ENCODE measurements at places on chromosomes 5 and 9.

- no peak for DNase-seq
Measured at GRCh38 chr9:69175486-69175885, 1.4 kb downstream of the TJP2 start.

GRCh38 chr5:37615184-37615583, 224.7 kb downstream of the GDNF start:
- no peak for DNase-seq

DNA sequence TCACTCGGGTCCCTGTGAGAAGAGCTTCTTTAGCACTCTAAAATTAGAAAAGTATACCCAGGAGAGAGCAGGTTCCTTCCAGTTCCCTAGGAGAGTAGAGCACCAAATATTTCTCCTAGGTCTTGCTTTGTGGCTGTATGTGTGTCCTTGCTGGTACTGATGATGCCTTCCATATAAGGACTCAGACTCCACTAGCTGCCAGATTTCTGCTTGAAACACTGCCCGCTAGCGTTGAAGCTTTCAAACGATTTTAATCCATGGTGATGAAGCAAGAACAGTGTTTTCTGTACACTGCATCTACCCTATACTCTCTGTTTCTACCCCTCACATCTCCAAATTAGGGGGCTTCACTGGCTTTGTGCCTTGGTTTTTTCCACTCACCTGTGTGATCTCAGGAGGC, 2.4 kb upstream of the SMC2 start:
- no peak for DNase-seq

- DNase-seq, result no peak
Measured at GRCh38 chr9:79583952-79584654, 12.3 kb downstream of the TLE4 start.

DNA sequence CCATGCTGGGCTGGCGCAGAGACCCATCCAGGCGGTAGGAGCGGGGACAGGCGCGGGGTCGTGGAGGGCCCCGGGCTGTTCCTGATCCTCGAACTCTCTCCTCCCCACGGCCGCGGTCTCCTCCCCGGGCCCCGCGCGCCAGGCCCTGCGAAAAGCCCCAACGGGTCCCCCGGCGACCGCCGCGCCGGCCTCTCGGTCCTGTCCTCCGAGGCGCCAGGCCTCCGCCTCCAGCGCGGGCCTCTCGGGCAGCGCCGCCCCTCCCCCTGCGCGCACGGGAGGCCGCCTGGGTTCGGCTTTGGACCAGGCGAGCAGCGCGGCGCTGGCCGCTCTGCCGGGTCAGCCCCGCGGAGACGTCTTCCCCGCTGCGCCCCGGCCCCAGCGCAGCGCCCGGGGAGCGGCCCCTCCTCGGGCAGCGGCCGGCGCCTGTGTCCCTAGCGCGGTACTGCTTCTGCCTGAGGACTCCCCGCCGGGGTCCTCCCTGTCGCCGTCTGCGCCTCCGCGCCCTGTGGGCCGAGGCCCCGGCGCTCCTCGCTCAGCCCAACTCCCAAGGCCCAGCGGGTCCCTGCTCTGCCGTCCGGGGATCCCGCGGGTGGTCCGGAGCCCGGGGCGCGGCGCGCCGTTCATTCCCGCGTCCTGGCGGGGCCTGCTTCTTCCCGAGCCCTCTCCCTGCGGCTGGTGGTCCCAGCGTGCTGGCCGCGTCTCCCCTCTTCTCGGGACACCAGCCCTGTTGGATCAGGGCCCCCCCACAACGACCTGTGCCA, 13.4 kb downstream of the COL23A1 start:
- no peak for DNase-seq

GRCh38 chr5:65646938-65647337, 22.1 kb downstream of the SHLD3 start:
- DNase-seq, result no peak

- DNase-seq, result no peak
Measured at GRCh38 chr9:131734165-131734610, 5.7 kb downstream of the RAPGEF1 start.

DNA sequence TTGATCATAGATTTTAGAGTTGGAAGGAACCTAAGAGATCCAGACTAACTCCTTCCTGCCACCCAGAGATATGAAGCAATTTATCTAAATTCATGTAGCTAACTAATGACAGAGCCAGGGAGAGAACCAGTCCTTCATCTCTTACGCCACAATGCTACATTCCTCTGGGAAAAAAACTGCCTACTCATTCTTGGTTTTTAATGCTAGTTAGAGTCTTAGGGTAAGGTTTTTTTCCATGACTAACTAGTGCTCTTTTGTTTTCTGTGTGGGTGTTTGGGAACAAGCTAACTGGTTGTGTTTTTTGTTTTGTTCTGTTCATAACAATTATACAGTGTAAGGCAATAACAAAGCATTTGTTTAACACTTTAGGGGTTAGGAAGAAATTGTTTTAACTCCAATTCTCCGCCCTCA, 52.4 kb downstream of the SLC44A1 start:
- DNase-seq, result no peak

DNA sequence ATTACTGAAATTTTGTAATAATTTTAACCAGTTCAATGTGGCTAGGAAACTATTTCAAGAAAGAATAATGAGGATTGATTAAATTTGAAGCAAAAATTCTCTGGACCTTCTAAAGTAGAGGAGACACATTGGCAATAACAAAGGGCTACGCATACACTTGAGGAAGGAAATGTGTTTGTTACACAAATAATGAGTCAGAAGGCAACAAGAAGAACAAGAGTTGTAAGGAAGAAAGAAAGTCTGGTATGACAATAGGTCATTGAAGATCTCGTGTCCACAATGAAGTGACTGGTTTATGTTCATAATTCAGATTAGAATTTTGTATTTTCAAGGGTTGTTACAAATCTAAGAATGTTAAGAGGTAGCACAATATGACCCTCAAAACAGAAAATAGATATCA, 25.8 kb downstream of the ST8SIA4 start:
- DNase-seq, result no peak

DNA sequence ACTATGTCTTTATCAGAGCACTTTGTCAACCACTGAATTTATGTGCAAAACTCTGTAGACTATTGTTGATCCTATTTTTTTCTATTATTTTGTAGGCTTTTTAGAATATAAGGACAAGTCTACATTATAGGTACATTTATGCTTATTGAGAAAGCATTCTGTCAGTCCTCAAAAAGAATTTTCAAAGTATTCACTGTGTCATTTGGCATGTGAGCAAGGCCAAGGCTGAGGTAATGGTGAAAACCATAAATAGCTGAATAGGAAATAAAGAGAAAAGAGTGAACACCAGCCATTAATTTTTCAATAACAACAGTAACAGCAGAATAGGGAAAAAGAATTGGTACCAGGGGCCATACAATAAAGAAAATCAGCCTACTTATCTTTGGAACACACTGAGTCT, 21.0 kb downstream of the SKIC3 start:
- no peak for DNase-seq

DNA sequence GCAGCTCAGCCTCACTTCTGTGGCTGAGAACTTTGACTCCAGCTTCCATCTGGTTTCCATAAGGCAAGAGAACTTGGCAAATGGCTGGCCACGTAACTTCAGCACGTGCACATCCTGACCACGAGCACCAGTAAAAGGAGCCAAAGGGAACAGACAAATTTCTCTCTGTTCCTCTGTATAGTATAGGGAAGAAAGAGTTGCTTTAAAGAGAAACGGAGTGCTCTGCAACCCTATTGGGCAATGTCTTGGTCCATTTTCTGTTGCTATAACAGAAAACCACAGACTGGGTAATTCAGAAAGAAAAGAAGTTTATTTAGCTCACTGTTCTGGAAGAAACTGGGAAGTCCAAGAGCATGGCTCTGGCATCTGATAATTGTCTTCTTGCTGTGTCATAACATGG, 558.7 kb downstream of the ACTL7B start:
- DNase-seq, result no peak

DNA sequence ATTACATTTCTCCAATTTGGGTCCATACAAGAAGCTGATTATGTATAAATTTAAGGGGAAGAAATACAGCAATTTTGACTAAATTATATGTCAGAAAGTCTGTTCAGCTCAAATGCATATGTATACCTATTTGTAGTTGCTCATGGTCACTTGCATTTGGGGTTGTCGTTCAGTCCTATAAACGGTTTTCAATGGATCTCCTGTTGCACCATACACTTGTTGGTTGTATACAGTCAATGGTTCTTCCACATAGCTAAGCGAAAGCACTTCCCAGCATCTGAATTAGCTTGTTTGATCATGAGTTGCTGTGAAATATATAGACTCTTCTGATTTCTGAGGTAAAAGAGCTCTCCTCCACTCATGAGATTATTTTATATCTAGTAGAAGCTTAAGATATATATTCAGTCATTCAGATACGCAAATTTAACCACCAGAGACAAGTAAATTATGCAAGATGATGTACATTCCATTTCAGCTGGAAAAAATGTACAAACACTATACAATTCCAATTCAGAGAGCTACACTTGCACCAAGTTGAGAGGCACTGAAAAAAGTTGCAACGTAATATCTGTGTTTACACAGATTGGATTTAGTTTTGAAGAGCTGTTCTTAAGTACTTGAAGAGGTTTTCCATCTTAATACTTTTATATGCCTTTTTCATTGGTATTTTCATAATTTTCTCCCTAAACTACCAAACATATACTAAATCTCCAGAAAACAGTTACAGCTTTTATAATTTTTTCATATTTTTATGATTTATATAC, 64.4 kb upstream of the POU5F2 start:
- DNase-seq, result no peak

GRCh38 chr5:133233616-133234015, 181.8 kb downstream of the HSPA4 start:
- DNase-seq, result no peak

DNA sequence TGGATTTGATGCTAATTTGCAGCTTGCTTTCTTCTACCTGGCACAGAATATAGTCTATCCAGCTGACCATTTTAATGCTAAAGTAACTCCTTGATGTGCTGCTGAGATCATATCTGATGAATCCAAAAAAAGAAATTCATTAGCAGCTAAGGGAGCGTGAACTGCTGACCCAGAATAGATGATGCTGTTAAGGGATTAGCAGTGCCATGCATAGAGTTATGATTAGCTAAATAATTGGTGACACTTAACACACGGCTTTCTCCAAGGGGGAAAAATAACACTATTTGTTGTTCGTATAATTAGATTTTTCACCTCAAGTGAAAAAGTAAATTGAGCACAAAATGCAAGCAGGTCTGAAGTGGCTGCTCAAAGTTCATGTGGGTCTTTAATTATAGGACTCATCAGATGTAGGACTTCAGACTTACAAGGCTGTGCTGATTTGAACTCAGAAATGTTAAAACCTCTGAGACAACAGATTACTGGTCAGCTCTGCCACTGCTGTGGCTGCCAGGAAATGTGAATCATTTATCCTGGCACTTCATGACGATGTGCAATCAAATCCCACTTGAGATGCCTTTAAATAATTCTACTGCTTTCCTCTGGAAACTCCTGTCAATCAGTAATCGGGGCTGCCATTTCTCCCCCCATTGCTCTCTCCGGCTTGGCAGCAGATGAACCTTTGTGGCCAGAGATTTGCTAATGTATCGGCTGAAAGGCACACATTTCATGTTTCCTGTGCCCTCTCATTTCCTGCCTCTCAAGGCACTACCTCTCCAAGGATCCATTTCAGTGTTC, 291.6 kb upstream of the C9orf72 start:
- DNase-seq, result no peak

GRCh38 chr9:124810663-124811355, 33.9 kb downstream of the OLFML2A start:
- no peak for DNase-seq

DNA sequence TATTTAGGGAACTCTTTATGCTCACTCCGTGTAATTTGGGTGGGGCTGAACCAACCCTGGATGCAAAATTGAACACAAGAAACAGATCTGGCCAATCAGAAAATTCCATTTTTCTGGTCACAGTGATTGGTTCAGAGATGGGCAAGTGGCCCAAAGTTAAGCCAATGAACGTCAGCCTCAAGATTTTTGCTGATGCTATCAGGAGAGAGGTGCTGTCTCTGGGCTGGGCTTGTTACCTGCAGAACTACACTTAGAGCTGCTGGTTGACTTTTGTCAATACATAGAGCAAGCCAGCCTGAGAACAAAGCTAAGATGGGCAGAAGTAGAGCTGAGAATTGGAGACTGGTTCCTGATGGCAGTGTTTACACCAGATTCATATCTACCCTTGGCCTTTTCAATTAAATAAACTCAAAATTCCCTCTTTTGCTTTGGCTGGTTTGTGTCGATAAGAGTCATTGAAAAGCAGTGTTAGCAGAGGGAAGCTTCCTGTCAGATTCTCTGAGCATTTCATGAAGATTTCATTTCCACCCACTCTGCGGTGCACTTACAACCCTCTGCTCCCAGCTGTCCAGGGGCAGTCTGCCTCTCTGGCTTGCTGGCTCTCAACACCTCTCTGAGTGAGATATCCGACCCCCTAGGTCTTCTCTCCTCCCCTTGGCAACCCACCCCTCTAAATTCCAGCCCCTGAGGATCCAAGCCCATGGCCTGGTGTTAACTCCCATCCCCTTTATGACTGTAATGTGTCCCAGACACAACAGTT, 64.5 kb upstream of the PPARGC1B start:
- DNase-seq, result no peak

DNA sequence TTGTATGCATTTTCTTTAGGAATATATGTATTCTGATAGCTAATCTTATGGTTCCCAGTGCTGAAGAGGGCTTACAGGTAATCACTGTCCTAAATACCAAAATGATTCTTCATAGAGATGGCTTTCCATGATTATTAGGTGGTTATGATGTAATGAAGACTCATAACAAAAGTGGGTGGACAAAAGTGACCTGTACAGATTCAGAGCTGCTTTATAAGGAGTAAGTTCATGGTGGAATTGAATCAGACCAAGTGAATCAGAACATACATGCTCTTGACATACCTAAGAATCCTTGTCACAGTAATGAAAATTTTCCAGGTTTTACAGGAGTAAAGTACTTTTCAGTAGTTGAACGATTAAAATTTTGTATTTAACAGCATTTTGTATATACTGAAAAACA, 105.6 kb downstream of the NIPBL start:
- no peak for DNase-seq

DNA sequence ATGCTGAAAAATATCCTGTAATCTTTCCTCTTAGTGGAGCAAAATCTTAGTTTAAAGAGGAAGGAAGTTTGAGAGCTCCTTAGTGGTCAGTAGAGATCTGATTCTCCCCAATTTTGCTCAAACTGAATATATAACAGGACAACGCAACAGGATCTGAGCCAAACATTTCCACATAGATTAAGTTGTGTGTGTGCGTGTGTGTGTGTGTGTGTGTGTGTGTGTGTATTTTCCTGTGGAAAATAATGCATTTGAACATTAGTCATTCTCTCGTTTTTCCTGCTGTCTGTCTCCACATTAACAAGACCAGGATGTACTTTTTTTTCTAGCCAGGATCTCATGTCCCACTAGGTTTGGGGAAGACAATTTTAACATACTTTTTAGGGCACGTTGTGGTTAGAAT, 312.1 kb upstream of the CDH18 start:
- DNase-seq, result no peak
